Activated CD8-positive, alpha-beta memory T cell treated with anti-CD3 and anti-CD28 coated beads, Interleukin-2, amount 50 U/mL, for 4 hours (primary cell): ENCODE measurements at places on chromosomes 2 and 18.

- no peak for DNase-seq
Observed at GRCh38 chr2:6641956-6642355, 223.8 kb downstream of the CMPK2 start.

GRCh38 chr2:38613849-38614213, 11.1 kb upstream of the HNRNPLL start:
- DNase-seq, result no peak

GRCh38 chr2:233164128-233164635, 87.3 kb upstream of the ATG16L1 start:
- DNase-seq, result no peak

DNA sequence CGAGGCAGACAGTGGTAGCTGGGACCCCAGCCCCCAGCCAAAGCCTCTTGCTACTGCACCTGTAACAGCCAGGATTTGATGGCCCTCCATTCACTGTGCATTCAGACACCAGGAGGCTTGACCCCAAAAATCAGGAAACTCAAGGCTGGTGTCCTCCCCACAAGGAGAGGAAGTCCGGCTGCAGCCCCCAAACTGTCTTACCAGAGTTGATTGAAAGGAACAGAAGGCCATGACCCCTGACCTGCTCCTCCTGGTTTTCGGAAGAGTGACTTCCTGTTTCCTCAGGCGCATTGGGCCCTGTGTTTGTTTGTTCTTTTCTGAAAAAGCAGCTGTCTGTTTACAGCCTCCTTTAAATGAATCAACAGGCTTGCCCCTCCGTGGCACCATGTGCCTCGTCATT, 111.6 kb downstream of the RNF144A start:
- DNase-seq, result no peak
